Activated T-cell treated with anti-CD3 and anti-CD28 coated beads, Interleukin-2, amount 50 U/mL, for 72 hours (primary cell): ENCODE measurements at places on chromosomes 6 and 20. TPM values are rescaled to one million over a fixed set of nuclear protein-coding genes. Genes with fewer than 3 reads are reported as not detected.

C4A gene
- 6.9 TPM for total RNA-seq

MTO1 gene
- 68.8 TPM for total RNA-seq

ZNF391 gene
- 10.1 TPM for total RNA-seq

SLC22A7 gene
- not detected for total RNA-seq

STX11 gene
- total RNA-seq: 34.0 TPM

DNA sequence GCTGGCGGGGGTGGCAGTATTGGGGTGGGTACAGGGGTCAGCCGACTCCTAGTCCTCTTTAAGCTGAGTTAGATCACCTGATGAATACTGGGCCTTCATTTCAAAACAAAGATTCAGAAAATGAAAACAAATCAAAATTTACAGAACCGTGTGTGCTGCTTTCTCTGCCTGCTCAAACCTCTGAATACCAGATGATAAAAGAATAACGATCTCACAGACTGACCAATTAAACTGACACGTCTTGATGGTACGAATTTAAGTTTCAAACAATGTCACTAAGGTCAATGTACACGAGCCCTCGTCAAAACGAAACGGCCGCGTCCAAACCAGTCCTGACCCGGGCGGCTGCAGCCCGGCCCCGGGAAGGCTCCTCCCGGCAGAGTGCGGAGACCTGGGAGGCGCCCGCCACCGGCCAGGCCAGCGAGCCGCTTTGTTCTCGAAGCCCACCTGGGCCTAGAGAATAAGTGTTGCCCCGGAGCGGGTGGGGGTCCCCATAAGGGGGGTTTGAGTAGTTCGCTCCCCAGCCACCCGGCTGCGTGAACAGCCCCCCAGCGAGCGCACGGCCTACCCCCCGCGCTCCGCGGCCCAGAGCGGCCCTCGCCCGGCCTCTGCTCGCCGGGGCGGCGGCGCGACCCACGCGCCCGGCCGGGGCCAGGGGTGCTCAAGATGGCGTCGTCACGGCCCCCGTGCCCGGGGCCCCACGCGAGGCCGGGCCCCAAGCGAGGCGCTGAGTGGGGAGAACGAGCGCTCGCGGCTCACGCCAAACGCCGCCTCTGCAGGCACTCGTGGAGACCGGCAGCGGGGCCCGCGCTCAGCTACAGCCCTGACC is 728 bp downstream of the PSMA7 start:
- DNase-seq: peak; percentile 21

- no peak for DNase-seq
Measured at GRCh38 chr20:4574356-4574690, 147.4 kb upstream of the PRND start.

DNA sequence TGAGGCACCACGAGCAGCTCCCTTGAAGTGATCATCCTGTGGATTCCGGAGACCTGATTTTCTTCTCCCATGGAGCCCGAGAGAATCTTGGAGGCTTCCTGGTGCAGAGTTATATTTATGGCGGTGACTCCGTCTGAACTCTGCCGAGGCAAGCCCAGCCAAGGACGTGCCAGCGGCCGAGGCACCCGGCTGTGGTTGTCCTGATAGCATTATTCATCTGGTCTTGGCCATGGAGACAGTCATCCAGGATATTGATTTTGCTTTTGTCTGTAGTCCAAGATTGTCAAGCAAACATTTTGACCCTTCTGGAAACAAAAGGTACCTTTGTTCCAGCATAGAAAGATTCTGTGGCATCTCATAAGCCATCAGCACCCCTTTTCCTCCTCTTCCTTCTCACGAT is 163.3 kb downstream of the SCML4 start:
- DNase-seq: no peak

GRCh38 chr6:1379017-1379787 is 10.2 kb upstream of the FOXF2 start:
- no peak for DNase-seq

DNA sequence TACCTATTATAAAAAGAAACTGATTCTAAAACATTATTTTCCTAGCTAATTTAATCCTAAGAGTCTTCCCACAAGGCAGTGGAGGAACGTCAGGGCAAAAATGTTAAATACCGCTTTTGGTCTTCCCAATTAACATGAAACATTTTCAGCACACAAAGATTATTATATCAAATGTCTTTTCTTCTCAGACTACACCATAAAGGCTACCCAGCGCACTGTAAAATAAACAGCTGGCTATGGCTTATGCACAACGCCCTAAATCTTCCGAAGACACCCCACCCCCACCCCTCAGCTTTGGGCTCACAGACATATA is 1.0 kb downstream of the NUDT3 start:
- no peak for DNase-seq

- no peak for DNase-seq
Measured at GRCh38 chr6:25220857-25221256, 58.3 kb upstream of the CARMIL1 start.

GRCh38 chr6:57123111-57123510 is 33.1 kb downstream of the ZNF451 start:
- no peak for DNase-seq

DNA sequence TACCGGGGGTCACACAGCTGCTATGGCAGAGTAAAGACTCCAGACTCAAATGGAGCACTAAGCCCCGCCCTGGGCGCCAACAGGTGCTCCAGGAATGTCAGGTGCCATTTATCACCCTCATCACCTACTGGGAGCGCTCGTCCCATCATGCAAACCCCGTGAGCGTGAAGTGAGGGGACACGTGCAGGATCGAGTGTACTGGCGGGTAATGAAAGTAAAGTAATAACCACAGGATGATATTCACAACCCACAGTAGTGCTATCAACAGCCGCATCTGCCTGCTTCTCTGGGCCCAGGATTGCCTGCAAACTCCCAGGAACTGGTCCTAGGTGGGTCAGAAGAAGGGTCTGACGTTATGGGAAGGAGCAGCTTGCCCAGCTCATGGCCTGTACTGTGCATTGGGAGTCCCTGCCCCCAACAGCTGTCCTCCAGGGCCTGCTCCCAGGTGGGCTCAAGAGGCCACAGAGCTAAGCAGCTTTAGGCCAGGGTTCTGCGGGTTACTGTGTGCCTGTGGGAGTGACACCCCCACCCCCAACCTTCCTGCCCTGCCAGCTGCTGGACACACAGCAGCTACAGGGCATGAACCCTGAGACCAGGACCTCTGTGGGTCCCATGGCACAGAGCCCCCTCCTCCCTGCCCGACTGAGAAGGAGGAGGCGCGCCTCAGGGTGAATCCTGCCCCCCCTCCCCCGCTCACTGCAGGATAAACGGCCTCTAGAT is 120.5 kb upstream of the SULF2 start:
- DNase-seq: no peak

DNA sequence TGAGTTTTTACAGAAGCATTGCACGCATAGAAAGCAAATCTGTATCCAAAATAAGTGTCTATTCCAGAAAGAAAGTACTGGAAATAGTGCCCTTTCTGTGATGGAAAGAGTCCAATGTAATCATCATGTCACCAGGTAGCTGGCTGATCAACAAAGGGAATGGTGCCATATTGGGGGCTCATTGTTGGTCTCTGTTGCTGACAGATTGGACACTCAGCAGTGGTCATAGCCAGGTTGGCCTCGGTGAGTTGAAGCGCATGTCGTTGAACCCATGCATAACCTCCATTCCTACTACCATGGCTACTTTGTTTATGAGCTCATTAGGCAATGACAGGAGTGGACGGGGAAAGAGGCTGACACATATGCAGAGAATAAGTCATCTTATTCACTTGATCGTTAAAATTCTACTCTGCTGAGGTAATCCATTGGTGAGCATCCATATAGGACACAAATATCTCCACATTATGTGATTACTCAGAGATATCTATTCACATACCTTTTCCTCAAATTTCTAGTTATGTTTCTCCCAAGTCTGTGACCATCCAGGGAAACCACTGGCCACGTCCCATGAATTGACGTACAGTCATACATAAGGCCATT is 560.5 kb downstream of the HAO1 start:
- no peak for DNase-seq

DNA sequence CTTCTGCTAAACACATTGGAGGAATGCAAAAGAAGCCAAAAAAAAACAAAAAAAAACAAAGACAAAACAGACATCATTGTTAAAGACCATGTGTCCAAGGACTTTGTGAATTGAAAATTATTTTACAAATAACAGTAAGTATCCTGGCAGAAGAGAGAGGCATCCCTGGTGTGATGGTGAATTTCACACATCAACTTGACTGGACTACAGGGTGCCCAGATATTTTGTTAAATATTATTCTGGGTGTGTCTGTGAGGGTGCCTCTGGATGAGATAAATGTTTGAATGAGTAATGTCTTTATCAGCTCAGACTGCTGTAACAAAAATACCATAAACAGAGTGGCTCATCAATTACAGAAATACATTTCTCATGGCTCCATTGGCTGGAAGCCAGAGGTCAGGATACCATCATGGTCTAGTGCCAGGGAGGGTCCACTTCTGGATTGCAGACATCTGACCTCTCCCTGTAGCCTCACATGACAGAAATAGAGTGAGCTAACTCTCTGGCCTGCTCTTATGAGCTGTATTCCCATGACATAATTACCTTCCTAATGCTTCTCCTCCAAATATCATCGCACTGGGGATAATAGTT is 12.2 kb upstream of the C6orf118 start:
- no peak for DNase-seq

GRCh38 chr6:50608421-50608820 is 104.9 kb upstream of the TFAP2D start:
- no peak for DNase-seq

GRCh38 chr6:36729161-36729524 is 31.5 kb downstream of the RAB44 start:
- DNase-seq: no peak

DNA sequence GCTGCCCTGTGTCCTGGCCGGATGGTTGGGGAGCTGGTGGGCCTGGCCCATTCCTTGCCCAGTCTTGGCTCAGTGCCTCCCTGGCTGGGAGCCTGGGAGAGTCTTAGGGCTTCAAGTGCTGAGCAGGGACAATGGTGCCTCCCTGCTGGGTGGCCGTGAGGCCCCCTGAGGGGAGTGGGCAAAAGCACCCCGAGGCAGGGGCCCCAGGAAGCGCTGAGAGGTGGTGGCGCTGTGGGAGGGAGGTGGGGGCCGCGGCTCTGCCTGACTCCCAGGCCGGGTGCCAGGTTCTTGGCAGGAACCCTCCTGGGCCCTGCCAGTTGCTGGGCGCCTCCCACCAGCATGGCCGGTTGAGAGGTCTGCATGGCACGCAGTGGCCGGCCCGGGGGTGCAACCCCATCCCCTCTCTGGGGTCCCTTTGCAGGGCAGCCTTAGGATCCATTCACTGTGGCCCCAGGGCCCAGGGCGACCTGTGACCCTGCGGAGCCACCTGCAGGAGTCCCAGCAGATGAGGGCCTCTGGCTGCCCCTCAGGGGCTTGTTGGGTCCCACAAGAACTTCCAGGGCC is 9.2 kb upstream of the RPS21 start:
- DNase-seq: no peak

- no peak for DNase-seq
Measured at GRCh38 chr6:34332251-34333198, 59.9 kb downstream of the NUDT3 start.

DNA sequence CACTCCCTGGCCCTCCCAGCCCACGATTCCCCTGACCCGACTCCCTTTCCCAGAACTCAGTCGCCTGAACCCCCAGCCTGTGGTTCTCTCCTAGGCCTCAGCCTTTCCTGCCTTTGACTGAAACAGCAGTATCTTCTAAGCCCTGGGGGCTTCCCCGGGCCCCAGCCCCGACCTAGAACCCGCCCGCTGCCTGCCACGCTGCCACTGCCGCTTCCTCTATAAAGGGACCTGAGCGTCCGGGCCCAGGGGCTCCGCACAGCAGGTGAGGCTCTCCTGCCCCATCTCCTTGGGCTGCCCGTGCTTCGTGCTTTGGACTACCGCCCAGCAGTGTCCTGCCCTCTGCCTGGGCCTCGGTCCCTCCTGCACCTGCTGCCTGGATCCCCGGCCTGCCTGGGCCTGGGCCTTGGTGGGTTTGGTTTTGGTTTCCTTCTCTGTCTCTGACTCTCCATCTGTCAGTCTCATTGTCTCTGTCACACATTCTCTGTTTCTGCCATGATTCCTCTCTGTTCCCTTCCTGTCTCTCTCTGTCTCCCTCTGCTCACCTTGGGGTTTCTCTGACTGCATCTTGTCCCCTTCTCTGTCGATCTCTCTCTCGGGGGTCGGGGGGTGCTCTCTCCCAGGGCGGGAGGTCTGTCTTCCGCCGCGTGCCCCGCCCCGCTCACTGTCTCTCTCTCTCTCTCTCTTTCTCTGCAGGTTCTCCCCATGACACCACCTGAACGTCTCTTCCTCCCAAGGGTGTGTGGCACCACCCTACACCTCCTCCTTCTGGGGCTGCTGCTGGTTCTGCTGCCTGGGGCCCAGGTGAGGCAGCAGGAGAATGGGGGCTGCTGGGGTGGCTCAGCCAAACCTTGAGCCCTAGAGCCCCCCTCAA is at the start of gene LTA:
Gene LTA (plus strand): TSS at position 249 of the 871 bp plus-strand sequence. CDS start 454 bp downstream, at position 703.
- peak; percentile 85 for DNase-seq
